ENCODE measurements at places on chromosomes 3 and 15. TPM values are rescaled to one million over a fixed set of nuclear protein-coding genes. Genes with fewer than 3 reads are reported as not detected.

Gene CD200R1
- polyA plus RNA-seq = 0.38 TPM

Gene RBPMS2
- polyA plus RNA-seq = 2.6 TPM

Gene BCL2A1
- polyA plus RNA-seq = 1.4 TPM

Gene LHFPL4
- polyA plus RNA-seq = 3.5 TPM

Gene KCNH8
- 7.6 TPM for polyA plus RNA-seq

Gene C2CD4B
- polyA plus RNA-seq = not detected

Gene ADIPOQ
- polyA plus RNA-seq = 0.97 TPM

Gene CHRNA7
- polyA plus RNA-seq = 5.8 TPM

Gene FBXO45
- polyA plus RNA-seq = 1.8 TPM

Gene SPSB4
- polyA plus RNA-seq = 1.1 TPM

Gene NPAP1
- 0.32 TPM for polyA plus RNA-seq

Gene HTD2
- 2.0 TPM for polyA plus RNA-seq

Gene ALDH1A2
- 5.5 TPM for polyA plus RNA-seq

Gene GOLGA8R
- polyA plus RNA-seq = 4.7 TPM

Gene SMAD6
- polyA plus RNA-seq = 7.0 TPM

Gene PLA2G4D
- polyA plus RNA-seq = 1.2 TPM

Gene KNG1
- polyA plus RNA-seq = 0.38 TPM

Gene HCLS1
- polyA plus RNA-seq = 45.8 TPM

Gene ALDH1L1
- 19.3 TPM for polyA plus RNA-seq

Gene HHLA2
- polyA plus RNA-seq = 0.03 TPM

Gene DUOXA2
- 0.11 TPM for polyA plus RNA-seq

Gene TRH
- not detected for polyA plus RNA-seq

Gene SENP2
- polyA plus RNA-seq = 46.3 TPM

Gene TTLL3
- 146 TPM for polyA plus RNA-seq

Gene ACKR2
- 2.0 TPM for polyA plus RNA-seq

Gene CGNL1
- polyA plus RNA-seq = 25.0 TPM

Gene MGLL
- polyA plus RNA-seq = 48.1 TPM

Gene SLC6A1
- 1.5 TPM for polyA plus RNA-seq

Gene NOP10
- polyA plus RNA-seq = 158 TPM

Gene COL8A1
- polyA plus RNA-seq = 30.1 TPM

Gene TTC21A
- polyA plus RNA-seq = 14.6 TPM

Gene FAM174B
- 7.7 TPM for polyA plus RNA-seq

Gene ROBO2
- 2.5 TPM for polyA plus RNA-seq

Gene USP50
- polyA plus RNA-seq = not detected

Gene AHSG
- polyA plus RNA-seq = not detected

Gene TPRG1
- 2.6 TPM for polyA plus RNA-seq

Gene UACA
- polyA plus RNA-seq = 186 TPM

Gene CAV3
- not detected for polyA plus RNA-seq

Gene MYZAP
- polyA plus RNA-seq = 24.8 TPM

Gene CYFIP1
- 24.6 TPM for polyA plus RNA-seq

Gene MAP1A
- 3.4 TPM for polyA plus RNA-seq

Gene RGMA
- polyA plus RNA-seq = 3.2 TPM

Gene VIPR1
- polyA plus RNA-seq = 4.2 TPM

Gene SCAANT1
- not detected for polyA plus RNA-seq

Measured in adrenal gland (tissue), 19 donors.